ENCODE measurements at places on chromosomes 6 and 20.

DNA sequence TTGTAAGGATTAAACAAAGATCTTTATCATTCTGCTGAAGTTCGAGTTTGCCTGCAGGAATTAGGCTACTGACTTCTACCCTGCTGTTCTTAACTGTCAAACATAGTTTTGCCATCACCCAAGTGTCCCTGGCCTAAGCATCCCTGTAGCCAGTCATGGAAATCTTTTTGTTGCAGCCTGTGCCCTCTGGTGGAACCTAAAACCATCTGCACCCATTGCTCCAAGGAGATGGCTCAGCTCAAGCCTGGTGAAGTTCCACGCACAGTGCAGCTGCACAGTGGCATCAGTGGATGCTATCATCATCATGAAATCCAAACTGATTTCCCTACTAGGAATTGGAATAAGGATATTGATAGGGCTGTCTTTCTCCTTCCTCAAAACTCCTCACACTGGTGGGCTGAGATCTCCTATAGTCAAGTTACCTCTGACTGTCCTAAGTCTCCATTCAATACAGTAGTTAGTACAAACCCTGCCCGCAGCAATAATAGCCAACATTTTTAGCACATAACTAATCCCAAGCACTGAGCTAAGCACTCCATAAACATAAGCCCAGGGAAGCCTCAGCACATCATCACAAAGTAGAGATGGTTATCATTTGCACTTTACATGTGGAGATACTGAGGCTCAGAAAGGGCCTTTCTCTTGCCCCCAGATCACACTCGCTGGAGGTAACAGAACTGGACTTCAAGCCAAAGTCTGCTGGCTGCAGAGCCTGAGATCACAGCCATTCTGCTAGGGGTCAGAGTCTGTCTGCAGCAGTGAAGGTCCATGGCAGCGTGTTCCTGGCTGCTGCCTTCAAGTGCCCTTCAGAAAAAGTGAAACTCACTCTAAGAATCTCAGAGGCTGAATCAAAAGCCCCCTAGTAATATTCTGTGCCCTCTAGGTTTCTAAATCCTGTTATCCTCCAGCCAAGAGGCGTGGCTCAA is 77.2 kb upstream of the MC3R start:
- peak; percentile 14 for DNase-seq

- no peak for DNase-seq
Observed at GRCh38 chr6:51619042-51619799, 468.2 kb downstream of the PKHD1 start.

DNA sequence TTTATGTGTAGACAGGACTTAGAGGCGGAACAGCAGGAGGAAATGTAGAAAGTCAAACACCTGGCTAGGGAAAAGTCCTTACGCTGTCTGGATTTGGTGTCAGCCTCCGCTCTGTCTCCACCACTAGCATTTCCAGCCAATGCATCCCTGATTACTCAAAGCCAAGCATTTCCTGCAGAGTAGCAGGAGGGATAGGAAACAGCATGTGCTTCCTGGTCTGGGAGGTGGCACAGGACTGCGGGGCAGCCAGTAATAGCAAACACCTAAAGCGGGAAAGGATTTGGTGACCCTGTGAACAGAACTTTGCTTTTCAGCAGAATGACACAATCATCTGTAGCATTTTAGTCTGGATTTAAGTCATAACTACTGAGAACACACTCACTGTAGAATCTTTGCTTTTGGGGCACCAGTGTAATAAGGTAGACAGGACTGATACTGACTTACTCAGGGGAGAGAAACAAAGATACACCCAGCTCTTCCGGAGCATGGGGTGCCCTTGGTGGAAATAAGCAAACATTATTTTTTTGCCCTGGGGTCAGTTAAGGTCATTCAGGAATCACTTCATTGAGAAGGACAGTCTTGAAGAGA is 133.3 kb upstream of the AHI1 start:
- no peak for DNase-seq

- no peak for DNase-seq
Observed at GRCh38 chr20:33054381-33054780, 678 bp downstream of the BPIFB3 start.

DNA sequence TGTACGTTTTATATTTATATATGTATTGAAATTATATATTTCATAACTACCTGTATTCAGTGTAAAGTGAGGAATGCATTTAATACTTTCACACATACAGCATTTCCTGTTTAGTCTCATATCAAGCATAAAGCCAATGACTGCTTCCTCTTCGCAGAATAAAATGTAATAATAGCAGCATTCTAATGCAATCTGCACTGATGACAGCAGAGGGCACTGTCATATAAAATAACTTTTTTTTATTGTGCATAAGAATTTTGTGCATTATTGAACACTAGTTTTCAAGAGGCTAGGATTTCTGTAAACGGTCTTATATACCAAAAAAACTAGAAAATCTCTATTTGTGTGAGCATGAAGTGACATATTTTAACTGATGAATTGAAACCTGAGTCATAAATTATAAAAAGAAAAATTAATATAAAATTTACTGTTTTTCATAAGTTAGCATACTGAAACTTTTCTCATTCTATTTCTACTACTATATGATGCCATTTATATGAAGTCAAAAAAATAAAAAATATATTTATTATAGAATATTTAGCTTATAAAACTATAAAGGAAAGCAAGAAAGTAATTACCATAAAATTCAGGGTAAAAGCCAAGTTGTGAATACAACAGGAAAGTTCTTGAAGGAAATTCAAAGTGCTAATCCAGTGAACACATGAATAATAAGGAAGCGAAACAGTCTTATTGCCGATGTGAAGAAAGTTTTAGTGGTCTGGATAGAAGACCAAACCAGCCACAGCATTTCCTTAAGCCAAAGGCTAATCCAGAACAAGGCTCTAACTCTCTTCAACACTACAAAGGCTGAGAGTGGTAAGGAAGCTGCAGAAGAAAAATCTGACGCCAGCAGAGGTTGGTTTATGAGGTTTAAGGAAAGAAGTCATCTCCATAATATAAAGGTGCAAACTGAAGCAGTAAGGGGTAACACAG is 36.3 kb downstream of the RNF146 start:
- peak; percentile 60 for DNase-seq

GRCh38 chr20:19890445-19891051 is 126.6 kb upstream of the NAA20 start:
- no peak for DNase-seq

DNA sequence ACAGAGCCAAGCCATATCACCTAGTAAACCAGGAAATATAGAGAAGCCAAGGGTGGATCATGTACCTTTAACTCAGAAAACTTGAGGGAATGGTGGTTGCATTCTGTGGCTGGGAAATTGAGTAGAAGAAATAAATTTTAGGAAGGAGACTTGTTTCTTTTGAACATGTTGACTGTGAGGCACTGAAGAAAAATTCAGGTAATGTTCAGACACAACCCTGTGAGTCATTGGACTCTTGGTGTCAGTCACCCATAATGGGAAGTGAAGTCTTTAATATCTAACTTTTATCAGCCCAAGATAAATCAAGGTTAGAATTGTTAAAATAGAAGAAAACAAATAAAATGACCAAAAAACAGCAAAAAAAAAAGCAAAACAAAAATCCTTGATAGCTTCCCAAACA is 98.8 kb upstream of the GRIK2 start:
- DNase-seq, result no peak

- no peak for DNase-seq
Observed at GRCh38 chr6:131816869-131817268, 9.0 kb downstream of the ENPP1 start.

GRCh38 chr6:28978959-28979561 is 26.1 kb downstream of the ZNF311 start:
- DNase-seq, result no peak

GRCh38 chr6:126054802-126055201 is 68.5 kb downstream of the TRMT11 start:
- DNase-seq, result no peak

DNA sequence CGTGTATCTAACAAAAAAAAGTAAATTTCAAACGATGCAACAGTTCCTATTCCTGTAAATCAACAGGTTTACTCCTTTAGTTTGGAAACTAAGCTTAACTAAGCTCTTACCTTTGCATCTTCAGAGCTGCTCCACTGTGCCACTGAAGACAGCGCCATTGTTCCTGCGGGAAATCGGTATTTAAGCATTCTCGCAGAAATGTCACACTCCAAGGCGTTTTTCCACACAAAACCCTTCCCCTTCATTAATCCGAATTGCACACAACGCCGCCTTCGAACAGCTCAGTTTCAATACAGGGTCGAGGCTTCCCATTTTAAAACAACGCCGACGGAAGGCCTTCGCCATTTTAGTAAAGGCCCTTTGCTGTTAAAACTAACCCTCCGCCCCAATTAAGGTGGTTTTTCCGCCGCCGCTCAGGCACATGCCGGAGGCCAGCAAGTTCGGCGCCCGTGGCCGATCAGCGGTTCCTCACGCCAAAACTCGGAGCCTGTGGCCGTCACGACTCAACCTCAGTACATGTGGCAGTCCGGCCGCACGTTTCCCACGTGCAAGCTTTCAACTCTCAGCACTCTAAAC is 35.4 kb upstream of the SYNCRIP start:
- no peak for DNase-seq

Measured in NCI-H524 (cell line).